Right atrium auricular region (tissue), 2 donors: ENCODE measurements at places on chromosomes 4 and X.
A peak's percentile ranks its signal among the peaks of the same experiment; 100 is the strongest.

DNA sequence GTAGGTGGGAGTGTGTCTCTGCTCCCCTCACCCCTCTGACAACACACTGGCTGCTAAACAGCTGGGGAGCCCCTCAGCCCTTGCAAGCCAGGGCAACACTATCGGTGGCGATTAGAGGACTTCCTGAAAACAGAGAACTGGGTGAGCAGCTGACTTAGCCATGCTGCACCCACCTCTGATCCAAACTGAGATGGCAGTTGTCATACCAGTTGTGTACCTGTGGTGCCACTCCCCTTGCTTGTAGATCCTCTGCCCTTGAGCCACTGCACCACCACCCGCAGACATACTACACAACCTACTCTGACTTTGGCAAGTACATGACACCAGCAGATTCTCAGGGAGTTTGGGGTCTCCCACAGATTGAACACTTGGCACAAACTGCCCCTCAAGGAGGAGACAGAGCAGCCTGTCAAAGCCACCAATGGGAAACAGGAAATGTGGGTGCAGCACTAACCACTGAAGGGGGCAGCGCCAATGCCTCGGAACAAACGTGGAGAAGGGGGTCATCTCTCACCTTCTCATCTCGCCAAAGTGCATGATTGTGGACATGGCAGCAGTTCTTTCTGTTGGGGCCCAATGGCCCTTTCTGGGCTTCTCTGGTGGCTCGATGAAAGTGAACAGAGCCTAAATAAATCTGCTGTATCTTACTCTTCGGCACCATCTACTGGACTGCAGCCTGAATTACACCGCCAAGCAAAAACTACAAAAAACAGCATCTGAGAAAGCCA is 119.8 kb downstream of the NEK1 start:
- no peak for DNase-seq

GRCh38 chrX:71420686-71421085 is 54.5 kb downstream of the TAF1 start:
- DNase-seq: no peak

- peak; percentile 66 for DNase-seq
Observed at GRCh38 chr4:113809311-113809710, 47.8 kb upstream of the CAMK2D start.

GRCh38 chrX:101136235-101136634 is 38.2 kb downstream of the CENPI start:
- no peak for DNase-seq

DNA sequence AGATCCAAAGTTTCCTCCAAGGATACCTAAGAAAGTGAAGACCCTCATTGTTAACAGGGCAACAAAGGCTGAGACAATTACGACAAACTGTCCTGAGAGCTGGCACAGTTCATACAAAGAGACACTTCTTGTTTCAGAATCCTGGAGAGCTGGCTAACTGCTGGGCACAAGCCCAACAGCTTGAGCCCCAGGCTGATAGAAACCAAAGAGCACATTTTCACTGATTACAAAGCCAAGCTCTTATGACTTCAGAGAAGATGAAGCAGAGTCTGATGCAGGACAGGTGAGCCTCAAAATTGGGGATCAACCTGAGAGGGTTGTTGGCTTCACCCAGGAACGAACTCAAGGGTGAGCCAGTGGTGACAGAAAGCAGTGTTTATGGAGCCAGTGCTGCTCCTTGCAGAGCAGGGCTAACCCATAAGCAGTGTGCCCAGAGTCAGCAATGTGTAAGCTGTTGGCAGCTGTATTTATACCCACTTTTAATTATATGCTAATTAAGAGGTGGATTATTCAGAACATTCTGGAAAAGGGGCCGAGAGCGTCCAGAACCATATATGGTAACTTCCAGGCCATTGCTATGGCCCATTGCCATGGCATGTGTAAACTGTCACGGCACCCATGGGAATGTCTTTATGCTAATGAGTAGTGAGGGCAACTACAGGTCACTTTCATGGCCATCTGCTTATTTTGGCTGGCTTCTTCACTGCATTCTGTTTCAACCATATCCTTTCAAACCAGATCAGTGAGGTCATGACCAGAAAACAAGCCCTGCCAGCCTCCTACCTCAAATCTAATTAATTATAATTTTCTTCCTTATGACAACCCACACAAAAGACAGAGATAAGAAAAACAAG is 183.7 kb downstream of the EVC2 start:
- DNase-seq: no peak

DNA sequence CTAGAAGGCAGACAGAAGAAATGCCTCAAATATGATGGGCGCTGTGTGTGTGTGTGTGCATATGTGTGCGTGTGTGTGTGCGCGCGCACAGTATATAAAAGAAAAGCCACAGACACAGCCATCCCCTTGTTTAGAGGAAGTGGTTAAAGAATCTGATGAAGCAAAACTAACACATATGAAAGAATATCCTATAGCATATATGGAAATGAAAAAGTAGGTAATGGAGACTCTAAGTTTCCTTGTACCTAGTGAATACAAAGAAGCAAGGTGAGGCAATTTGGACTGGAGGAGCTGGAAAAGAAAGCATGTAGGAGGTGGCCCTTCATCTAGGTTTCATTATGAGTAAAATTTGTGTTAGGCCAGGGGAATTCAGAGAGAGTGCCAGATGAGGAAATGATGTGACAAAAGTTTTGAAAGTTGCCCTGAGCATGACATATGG is 58.6 kb upstream of the MCF2 start:
- DNase-seq: no peak

GRCh38 chr4:14196131-14196530 is 568.6 kb upstream of the BOD1L1 start:
- no peak for DNase-seq

DNA sequence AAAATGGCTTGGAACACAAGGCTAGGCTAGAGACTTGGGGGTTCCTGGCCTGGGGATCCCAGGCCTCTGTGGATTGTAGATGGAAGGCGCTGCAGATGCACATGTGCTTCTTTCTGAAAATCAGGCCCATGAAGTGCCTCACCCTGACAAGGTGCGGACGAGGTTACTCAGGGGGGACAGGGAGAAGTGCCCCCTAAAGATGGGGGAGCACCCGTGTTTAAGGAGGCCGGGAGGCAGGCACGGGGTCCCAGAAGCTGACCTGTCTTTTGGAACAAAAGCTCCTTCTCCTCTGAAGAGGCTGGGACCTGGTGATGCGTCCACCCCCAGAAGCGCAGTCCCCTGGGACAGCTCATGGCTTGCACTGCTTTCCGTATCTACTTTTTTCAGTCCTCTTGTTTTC is 2.4 kb downstream of the PDZD4 start:
- no peak for DNase-seq

GRCh38 chr4:108384544-108384943 is 215.8 kb upstream of the LEF1 start:
- no peak for DNase-seq

DNA sequence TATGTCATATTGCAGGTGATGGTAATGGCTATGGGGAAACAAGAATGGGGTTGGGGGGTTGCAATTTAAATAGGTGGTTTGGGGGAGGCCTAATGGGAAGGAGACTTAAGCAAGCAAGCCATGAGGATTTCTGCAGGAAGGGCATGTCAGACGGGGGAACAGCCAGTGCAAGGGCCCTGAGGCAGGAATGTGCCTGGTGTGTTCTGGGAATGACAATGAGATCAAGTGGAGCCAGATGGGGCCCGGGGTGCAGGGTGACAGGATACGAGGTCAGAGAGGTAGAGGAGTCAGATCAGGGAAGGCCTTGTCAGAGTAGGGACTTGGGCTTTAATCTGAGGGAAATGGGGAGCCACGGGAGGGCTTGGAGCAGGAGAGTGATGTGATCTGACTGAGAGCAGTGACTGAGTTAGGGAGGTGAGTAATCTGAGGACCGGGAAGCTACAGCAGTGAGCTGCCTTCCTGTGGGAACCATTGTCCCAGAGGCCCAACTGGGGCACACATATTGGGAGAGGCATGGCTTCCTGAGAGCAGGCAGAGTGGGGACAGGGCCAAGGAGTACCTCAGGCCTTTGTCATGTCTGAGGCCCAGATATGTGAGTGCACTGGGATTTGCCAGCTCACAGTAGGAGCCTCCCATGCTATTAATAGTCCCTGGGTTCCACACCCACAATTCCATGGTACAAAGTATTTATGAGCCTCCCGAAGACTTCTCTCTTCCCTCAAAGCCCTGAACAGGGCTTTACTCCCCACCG is 139.8 kb downstream of the BCOR start:
- DNase-seq: no peak

DNA sequence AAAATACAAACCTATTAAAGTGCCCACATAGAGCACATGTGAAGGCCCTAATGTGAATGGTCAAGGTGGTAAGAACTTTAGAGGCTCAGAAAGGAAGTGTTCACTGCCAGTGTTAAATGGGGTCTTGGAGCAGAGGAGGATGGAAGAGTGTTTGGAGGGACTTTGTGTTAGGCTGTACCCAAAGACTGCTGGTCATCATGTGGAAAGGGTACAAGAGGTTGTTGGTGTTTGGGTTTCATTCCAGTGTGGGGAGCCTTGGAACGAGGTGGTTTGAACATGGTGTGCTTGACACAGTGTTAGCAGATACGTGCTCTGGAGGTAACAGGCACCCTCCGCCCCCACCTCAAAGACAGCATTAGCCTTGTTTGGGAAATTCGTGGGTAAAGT is 73.1 kb downstream of the RAPGEF2 start:
- DNase-seq: no peak

- DNase-seq: no peak
Observed at GRCh38 chrX:1596676-1597344, 5.4 kb downstream of the AKAP17A start.

- no peak for DNase-seq
Observed at GRCh38 chr4:113837397-113837796, 75.9 kb upstream of the CAMK2D start.

DNA sequence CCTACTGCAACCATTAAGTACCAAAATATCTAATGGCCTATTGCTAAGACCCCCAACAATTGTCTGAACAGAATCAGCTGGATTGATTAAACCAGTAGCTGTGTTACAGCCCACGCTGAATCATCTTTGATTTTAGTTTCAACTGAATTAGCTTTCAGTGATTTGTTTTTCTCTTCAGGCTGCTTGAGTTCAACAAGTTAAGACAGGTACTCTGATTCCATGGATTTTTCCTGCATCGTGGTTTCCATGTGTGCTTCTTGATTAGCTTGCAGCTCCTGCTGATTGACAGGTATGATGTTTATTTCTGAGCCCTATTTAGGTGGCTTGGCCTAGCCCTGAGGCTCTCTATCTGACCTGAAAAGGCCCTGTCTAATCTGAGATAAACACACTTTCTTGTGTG is 91.3 kb downstream of the GUCY2F start:
- no peak for DNase-seq

- no peak for DNase-seq
Observed at GRCh38 chrX:146481735-146482134, 327.8 kb upstream of the CXorf51B start.

DNA sequence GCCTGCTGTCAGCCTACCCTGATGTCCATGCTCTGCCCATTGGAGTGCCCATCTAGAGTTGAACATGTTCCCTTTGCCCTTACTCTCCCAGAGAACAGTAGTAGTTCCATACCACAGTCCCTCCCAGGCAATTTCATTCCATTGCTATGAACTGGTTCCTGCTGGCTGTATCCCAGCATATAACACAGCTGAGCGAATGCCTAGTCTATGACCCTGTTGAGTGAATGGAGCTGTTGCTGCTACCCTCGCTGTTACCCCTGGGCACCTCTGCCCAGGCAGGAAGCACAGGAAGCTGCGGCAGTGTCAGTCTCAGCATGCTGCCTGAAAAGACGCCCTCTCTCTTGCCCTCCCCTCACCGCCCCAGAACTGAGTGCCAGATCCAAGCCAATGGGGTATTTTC is 73.3 kb downstream of the SOX3 start:
- DNase-seq: no peak

DNA sequence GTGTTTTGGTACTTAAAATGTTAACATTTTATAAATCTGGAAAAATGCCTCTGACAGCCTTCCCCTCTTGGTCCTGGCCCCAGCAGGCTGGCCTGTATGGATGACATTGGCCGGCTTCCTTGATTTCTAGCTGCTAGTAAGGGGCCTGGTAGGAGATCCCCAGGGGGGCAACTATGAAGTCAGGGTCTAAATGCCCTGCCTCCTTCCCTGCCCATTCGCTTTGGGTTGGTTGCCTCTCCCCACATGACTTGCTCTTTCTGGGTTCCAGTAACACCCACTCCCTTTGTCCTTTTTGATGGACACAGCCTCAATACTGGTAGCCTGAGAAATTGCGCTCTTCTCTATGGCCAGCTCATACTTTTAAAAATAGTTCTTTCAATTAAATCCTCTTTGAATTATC is 78.0 kb upstream of the MAD2L1 start:
- DNase-seq: no peak

- peak; percentile 70 for DNase-seq
Observed at GRCh38 chr4:156971676-156972378, at the start of gene PDGFC. Gene PDGFC (minus strand): TSS chr4:156971799. CDS start chr4:156970903, 896 bp downstream.

- DNase-seq: no peak
Observed at GRCh38 chrX:44975666-44976263, 102.8 kb downstream of the KDM6A start.

DNA sequence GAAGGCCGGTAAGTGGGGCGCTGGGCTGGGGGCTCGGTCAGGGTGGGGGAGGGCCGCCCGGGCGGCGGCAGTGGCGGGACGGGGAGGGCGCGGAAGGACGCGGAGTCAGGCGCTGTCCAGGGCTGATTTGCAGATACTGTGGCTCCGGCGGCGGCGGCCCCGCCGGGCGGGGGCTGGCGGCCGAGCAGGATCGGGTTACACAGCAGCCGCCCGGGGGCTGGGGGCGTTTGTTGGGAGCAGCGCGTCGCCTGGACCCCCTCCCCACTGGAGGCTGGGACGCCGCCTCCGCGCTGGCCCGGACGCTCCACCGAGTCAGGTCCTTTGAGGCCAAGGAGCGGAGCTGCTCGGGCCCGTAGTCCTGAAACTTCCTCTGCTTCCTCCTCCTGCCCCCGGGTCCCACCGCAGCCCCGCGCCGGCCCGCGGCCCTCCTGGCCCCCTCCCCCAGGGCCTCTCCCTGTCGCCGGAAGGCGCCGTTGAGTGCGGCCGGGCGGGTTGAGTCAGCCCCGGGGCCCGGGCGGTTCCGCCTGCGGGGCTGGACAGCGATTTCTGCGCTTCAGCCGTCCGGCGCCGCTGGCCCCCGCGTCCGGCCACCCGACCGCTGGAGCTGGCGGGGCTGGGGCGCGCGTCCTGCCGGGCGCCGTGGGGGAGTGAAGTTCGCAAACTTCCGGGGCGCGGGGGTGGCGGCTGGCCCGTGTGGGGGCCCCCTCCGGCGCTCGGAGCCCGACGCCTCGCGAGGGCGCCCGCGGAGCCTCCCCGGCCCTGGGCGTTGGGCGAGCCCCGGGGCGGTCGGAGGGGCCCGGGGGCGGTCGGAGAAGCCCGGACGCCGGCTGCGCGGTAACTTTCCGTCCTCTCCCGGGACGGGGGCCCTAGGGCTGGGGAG is 746 bp downstream of the REST start:
- DNase-seq: peak; percentile 61

GRCh38 chr4:151786158-151786495 is 25.3 kb upstream of the GATB start:
- DNase-seq: no peak
